ENCODE measurements at places on chromosomes 6 and 20.

GRCh38 chr6:144007478-144008119 lies 460 bp downstream of the PLAGL1 start:
- DNase-seq, result no peak

DNA sequence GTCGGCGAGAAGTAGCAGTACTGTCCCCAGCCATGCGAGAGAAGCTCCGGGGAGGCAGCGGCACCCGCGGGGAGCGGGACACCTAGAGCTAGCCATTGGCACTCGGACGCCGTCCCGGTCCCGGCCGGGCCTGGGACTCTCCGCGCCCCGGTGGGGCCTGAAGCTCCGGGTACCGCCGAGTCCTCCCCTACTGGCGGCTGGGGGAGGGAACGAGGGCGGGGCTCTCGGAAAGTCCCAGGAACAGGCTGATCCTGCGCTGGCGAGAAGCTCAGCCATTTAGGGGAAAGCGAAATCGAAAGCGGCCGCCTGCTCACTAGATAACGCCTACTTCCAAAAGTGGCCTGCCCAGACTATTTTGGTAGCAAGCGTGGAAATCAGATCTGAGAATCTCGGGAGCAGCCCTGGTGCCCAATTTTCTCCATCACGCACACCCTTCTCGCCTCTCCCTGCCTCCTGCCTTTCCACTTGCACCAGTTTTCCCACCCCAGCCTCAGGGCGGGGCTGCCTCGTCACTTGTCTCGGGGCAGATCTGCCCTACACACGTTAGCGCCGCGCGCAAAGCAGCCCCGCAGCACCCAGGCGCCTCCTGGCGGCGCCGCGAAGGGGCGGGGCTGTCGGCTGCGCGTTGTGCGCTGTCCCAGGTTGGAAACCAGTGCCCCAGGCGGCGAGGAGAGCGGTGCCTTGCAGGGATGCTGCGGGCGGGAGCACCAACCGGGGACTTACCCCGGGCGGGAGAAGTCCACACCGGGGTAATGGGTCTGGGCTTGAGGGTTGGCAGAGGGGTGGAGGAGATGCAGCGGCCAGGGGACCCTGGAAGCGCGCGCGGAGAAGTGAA lies at the start of the genes PSMB9 and TAP1:
PSMB9 (plus strand) TSS at position 652 of the 835 bp plus-strand sequence; CDS start at position 690, 38 bp downstream.
TAP1 (minus strand) TSS at position 164 of the 835 bp plus-strand sequence; CDS start at position 96, 68 bp downstream.
- peak; percentile 62 for DNase-seq

DNA sequence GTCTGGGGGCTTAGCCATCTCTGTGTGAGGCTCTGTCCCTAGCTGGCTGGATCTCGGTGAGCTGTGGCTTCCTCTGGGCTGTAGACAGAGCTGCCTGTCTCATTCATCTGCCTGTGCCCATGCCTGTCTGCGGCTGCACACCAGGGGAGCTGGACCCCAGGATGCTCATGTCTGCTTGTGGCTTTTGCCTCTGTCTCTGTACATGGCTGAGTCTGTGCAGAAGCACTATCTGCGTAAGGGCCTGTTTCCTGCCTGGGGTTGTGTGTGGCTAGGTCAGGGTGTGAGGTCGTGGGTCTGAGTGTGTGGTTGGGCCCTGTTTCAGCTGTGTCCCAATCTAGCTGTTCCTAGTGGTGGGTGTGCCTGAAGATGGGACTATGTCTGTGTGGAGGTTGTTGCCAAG lies 68.2 kb downstream of the CDH22 start:
- DNase-seq, result no peak

GRCh38 chr6:26743157-26743821 lies 83.7 kb upstream of the ZNF322 start:
- DNase-seq, result no peak

- no peak for DNase-seq
Measured at GRCh38 chr6:106522562-106523250, 106.6 kb downstream of the RTN4IP1 start.

DNA sequence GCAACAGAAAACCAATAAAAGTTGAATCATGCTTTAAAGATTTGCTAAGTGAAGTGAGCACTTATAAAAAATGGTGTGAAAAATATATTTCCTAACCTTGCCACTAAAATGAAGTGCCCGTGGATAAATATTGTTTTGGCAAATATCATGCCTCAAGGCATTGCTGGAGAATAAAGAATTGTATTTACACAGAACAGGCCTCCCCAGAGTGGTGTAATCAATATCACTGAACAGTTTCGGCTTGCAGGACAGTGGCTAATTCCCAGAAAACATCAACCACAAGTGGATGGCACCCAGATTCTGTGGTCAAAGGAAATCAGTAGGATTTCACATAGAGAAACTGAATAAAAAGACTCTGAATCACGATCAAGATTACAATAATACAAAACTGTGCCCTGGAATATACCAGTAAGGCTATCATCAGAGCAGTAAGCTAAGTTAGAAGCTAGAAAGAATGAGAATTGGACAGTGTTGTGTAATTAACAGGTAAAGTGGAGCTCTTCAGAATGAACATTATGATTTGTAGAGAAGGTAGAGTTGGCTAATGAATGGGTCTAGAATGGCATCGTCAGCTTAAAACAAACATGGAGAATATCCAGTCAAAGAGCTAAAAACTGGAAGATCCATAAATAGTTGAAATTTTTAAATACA lies 1026.9 kb upstream of the ADGRB3 start:
- DNase-seq, result no peak

GRCh38 chr6:90454836-90455427 lies 131.9 kb downstream of the MAP3K7 start:
- no peak for DNase-seq

DNA sequence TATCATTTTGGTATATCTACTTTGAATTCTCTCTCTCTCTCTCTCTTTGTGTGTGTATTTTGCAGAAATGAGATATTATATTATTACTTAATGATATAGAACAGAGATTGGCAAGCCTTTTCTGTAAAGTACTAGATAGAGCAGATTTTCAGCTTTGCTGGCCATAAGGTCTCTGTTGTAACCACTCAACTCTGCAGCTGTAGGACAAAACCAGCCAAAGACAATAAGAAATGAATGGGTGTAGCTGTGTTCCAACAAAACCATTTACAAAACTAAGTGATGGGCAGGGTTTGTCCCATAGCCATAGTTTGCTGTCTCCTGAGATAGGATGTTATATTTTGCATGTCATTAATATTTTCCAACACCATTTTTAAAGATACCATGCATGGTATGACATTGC lies 91.2 kb upstream of the TSHZ2 start:
- DNase-seq, result no peak

DNA sequence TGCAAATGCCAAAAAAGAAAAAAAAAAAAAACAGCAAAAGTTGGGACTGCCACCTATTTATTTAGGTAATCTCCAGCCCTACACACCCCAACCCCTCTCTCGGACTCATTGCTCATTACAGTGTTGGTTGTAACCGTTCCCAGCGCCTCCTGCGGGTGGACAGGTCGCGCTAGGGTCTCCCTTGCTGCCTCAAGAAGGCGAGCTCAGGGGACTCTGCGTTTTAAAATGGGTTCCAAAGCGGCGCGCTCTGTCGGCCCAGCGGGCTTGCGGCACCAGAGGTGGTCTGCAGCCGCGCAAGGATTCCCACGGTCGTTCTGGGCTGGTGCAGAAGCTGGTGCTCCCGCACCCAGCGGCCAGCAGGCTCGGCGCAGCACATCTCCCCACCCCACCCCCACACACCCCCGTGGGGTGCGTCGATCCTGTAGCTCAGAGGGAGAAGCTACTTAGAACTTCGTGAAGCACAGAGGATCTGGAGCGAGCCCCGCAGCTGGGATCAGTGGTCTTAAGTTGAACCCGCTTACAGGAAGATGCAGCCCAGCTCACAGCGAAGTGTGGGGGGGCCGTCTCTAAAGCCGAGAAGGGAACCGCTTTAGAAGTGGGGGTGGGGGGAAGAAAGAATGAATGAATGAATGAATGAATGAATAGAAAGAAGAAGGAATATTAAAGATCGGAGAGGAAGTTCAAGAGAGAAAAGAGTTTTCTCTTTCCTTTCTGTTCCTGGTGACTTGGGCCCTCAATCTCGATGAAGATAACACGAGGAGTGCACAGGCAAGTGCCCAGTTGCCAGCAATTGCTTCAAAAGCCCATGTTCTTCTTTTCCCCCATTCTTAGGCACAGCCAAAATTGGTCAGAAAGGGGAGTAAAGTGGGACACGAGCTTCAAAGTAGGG lies 780 bp downstream of the TFAP2A start:
- no peak for DNase-seq

DNA sequence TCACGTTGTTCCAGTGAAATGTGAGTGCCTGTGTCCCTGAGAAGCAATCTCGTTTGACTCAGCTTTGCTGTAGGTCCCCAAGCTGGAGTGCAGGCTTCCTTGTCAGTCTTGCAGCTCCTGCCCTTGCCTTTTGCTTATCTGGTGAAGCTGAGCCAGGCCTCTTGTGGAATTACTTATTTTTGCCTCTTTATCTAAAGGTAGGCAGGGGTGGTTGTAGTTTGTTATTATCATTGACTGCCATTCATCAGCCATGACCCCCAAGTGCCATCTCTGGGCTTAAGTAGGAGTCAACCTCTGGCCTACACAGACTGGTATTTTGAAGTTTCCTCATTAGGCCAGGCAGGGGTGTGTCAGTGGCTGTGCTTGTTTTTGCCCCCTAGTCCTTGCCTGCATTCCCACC lies 2.1 kb downstream of the TMEM14B start:
- no peak for DNase-seq

GRCh38 chr20:18421608-18422007 lies 45.2 kb downstream of the DZANK1 start:
- no peak for DNase-seq

DNA sequence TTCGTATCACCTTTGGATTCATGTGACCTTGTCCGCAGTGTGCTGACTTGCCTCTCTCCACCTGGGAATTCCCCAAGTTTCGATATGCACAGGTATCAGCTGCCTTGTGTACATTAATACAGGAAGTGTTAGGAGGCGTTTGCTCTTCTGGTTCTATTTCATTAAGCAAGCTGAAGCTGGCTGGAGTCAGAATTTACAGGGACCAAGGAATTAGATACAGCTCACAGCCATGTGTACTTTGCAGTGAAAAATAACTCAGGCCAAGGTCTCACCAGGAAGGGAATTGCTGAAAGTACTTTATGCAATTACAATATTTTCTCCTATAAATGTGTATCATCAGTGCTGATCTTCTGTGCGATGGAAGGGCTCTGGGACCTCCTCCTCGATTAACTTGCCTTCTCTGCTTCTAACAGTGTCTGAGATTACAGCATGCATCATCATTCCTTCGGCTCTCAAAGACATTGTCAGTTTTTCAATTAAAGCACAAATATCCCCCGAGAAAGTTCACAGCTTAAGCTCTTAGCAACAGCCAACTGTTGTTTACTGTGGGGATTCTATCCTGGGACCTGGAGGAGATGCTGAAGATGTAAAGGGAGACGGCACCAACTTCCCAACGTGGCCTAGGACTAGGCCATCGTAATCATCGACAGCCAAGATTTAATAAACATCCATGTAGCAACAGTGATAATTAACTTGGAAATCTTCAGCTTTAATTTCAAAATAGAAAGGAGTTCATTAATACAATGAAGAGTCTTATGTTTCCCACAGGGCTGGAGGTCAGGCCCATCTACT lies 13.8 kb upstream of the TIAM2 start:
- no peak for DNase-seq

DNA sequence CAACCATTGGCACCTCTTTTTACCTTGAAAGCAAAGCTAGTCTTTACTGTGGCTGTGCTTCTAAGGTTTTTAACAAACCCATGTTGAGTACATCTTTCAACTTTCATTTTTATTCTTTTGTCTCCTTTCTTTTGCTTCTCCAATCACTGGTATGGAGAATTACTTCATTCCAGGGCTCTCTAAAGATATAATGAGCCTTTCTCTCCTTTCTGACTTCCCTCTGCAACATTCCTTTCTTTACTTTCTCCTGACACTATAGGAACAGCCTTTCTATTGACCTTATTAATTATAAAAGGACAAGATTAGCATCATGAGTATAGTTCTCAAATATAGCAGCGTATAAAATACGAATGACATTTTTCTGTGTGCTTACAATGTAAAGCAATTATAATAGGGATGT lies 23.1 kb upstream of the KIAA0408 start:
- no peak for DNase-seq

DNA sequence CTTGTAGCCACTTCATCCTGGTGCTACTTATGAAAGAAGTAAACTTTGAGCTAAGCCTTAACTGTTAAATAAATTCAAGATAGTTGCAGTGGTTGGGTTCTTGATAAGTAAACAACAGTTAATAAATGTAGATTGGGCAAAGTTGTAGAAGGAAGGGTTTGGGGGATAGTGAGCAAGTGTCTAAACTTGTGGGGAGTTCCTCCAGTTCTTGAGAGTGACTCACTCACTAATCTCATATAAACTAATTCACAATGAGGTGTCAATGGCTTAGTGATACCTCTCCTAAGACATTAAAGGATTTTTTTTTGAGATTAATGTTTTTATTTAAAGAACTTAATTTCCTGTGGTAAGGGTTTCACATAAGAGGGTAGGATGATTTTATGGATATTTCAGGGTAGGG lies 507.4 kb downstream of the BMP2 start:
- DNase-seq, result no peak

DNA sequence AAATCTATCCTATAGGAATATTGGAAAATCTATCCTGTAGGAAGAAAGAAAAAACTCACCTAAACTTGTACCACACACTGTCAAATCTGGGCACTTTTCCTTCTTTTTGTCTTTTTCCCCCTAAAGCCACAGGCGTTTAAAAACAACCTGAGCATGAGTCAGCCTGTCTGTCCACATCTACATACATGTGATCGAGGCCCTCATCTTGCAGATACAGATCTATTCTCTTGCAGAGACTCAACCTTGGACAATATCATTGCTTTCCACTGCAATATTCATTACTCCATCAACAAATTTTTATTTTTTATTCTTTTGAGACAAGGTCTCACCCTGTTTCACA lies 95.9 kb upstream of the IYD start:
- no peak for DNase-seq

- no peak for DNase-seq
Measured at GRCh38 chr6:137601471-137601870, 107.3 kb upstream of the OLIG3 start.

- DNase-seq, result no peak
Measured at GRCh38 chr6:82057846-82058554, 189.5 kb downstream of the IBTK start.

DNA sequence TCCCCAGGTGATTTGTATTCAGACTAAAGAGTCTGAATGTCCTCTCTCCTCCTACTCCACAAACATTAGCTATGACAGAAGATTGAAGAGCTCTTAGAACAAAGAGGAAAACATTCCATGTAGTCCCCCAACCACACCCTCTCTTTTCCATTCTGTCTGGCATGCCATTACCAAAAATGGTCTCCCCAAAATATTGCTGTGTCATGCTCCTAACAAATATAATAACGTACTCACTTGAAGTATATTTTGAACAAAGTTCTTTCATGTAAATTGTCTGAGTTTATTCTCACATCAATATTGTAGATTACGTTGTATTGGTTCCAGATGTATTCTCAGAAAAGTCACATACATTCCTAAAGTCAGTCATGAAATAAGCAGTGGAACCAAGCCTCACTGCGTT lies 467.3 kb upstream of the IRAK1BP1 start:
- no peak for DNase-seq

GRCh38 chr6:73532293-73532692 lies 11.5 kb upstream of the EEF1A1 start:
- no peak for DNase-seq

GRCh38 chr6:67493682-67494081 lies 1141.4 kb upstream of the ADGRB3 start:
- DNase-seq, result no peak
